ENCODE measurements at places on chromosomes 1 and 21. TPM values are rescaled to one million over a fixed set of nuclear protein-coding genes. Genes with fewer than 3 reads are reported as not detected.

Gene MTARC1
- 0.03 TPM for total RNA-seq

Gene PTGS2
- total RNA-seq, result not detected

Gene CD84
- 47.5 TPM for total RNA-seq

Gene ARHGEF16
- total RNA-seq, result 0.22 TPM

Gene TSPEAR
- total RNA-seq, result not detected

Gene IFI44
- total RNA-seq, result 54.2 TPM

Gene SYCP1
- total RNA-seq, result not detected

Gene ENO1
- total RNA-seq, result 308 TPM

Gene NUDT4B
- total RNA-seq, result 0.55 TPM

Gene FCER1G
- total RNA-seq, result 3.1 TPM

Gene PLEKHG5
- total RNA-seq, result 9.9 TPM

GRCh38 chr1:217191441-217191840, 439.4 kb downstream of the GPATCH2 start:
- H3K27me3 ChIP-seq, result no peaks in the 10 kb centered on the region
- no peak for DNase-seq
- H3K36me3 ChIP-seq, result no peaks in the 10 kb centered on the region
- H3K27ac ChIP-seq, result no peak overlapping the region
- H3K4me1 ChIP-seq, result no peaks in the 10 kb centered on the region

DNA sequence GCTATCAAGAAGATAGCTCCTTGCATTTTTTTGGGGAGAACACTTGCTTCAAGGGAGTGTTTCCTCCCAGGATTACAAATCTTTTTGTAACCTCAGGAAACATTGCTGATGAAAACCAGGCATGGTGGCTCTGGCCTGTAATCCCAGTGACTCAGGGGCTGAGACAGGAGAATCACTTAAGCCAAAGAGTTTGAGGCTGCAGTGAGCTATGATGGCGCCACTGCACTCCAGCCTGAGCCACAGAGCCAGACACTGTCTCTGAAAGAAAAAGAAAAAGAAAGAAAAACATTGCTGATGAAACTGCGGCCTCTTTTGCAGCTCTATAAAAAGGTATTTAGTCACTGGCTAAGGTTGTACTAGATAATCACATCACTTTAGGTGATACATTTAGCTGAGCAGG, 7.3 kb downstream of the RNU1-2 start:
- H3K27me3 ChIP-seq, result no peaks in the 10 kb centered on the region
- peaks cover 33% of the 10 kb centered on the region for H3K4me1 ChIP-seq
- peaks cover 2% of the 10 kb centered on the region for H3K36me3 ChIP-seq

GRCh38 chr1:209516771-209517680, 66.5 kb upstream of the CAMK1G start:
- no peak overlapping the region for H3K4me3 ChIP-seq
- no peaks in the 10 kb centered on the region for H3K4me1 ChIP-seq
- no peak overlapping the region for H3K27ac ChIP-seq
- no peaks in the 10 kb centered on the region for H3K36me3 ChIP-seq
- no peaks in the 10 kb centered on the region for H3K27me3 ChIP-seq

- no peak for DNase-seq
- H3K4me3 ChIP-seq, result no peak overlapping the region
- H3K4me1 ChIP-seq, result no peaks in the 10 kb centered on the region
- peaks cover 6% of the 10 kb centered on the region for H3K27me3 ChIP-seq
- no peaks in the 10 kb centered on the region for H3K36me3 ChIP-seq
Observed at GRCh38 chr1:182244451-182244850, 147.1 kb downstream of the GLUL start.

DNA sequence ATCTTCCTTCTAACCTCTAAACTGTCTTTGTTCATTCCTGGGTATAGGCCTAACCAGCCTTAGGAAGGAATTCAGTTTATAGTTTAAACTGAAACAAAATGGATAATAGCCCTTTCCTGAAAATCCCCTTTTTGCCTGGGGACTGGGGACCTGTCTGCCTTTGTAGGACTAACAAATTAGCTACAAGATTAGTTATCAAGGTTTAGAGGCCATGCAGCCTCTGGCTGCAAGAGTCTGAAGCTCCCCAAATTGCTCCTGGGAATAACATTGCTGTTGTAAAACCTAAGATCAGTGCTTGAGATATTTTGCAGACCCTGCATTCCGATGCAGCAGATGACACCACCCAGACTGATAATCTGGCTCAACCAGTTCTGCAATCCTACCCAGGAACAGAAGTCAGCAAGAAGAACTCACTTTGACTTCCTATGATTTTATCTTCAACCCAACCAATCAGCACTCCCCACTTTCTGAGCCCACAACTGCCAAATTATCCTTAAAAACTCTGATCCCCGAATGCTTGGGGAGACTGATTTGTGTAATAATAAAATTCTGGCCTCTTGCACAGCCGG, 96.6 kb upstream of the ETV3 start:
- DNase-seq, result no peak
- H3K27ac ChIP-seq, result no peak overlapping the region
- H3K27me3 ChIP-seq, result no peaks in the 10 kb centered on the region
- no peaks in the 10 kb centered on the region for H3K4me1 ChIP-seq
- no peak overlapping the region for H3K4me3 ChIP-seq

DNA sequence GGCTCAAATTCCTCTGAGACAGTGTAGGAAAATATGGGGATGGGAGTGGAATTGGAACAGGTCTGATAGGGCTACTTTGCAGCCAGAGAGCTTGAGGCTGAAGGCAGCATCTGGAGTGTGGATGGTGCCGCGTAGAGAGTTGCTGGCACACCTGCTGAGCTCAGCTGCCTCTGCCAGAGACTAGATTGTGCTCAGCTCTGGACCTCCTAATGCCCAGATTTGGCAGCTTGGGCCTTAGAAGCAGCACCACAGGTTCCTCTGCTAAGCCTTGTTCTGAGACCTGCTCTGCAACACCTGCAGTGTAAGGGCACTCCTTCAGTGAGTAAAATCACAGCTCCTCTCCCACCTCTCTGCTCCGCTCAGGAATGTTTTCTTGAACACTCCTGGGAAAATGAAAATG, 23.3 kb downstream of the ACOT11 start:
- H3K27ac ChIP-seq, result no peak overlapping the region
- H3K4me3 ChIP-seq, result no peak overlapping the region
- H3K4me1 ChIP-seq, result no peaks in the 10 kb centered on the region
- H3K27me3 ChIP-seq, result peaks cover 6% of the 10 kb centered on the region

GRCh38 chr1:63363014-63363413, 4.4 kb upstream of the ALG6 start:
- no peak overlapping the region for H3K27ac ChIP-seq
- H3K4me1 ChIP-seq, result peaks cover 11% of the 10 kb centered on the region
- H3K27me3 ChIP-seq, result no peaks in the 10 kb centered on the region
- H3K4me3 ChIP-seq, result no peak overlapping the region
- no peaks in the 10 kb centered on the region for H3K36me3 ChIP-seq

- H3K27ac ChIP-seq, result peak overlapping the region; percentile 1
- peaks cover 18% of the 10 kb centered on the region for H3K36me3 ChIP-seq
- no peak for DNase-seq
Observed at GRCh38 chr1:153888533-153888932, 34.2 kb downstream of the GATAD2B start.

DNA sequence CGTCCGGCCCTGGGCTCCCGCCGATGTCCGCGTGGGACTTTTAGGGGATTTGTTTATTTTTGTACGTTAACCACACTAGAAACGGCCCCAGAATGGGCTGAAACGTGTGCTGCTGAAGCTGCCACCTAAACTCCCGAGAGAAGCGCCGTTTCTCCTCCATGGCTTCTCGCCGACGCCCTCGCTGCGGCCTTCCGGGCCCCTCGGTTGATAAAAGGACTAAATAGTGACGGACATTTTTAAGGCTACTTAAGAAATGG, 678 bp upstream of the PTTG1IP start:
- H3K4me3 ChIP-seq, result peak overlapping the region; percentile 65
- peak overlapping the region; percentile 78 for H3K27ac ChIP-seq
- no peak for DNase-seq
- H3K36me3 ChIP-seq, result no peaks in the 10 kb centered on the region

DNA sequence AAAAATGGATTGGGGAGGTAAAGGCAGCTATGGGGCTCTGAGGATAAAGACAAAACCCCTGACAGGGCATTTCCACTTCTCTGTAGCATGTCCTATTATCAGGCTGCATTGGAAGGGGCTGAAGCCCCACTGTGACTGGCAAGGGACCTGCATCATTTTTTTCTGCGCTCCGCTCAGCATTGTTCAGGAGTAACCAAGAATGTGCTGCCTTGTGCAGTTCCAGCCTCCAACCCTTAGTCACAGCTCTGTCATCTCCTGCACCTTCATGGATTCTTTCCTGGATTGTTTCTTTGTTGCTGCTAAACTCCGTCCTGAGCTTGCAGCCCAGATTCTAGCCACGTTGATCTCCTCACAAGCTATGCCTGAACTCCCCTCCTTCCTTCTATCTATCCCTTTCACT, 37.4 kb downstream of the SERTAD4 start:
- H3K4me3 ChIP-seq, result no peak overlapping the region
- H3K27me3 ChIP-seq, result peaks cover 15% of the 10 kb centered on the region
- no peak for DNase-seq
- H3K36me3 ChIP-seq, result no peaks in the 10 kb centered on the region
- H3K4me1 ChIP-seq, result no peaks in the 10 kb centered on the region
- no peak overlapping the region for H3K27ac ChIP-seq

- DNase-seq, result no peak
- H3K27ac ChIP-seq, result no peak within 1 kb of the TSS
- H3K36me3 ChIP-seq, result no peaks in the 10 kb centered on the region
- H3K4me1 ChIP-seq, result no peaks in the 10 kb centered on the region
- no peaks in the 10 kb centered on the region for H3K27me3 ChIP-seq
- H3K4me3 ChIP-seq, result no peak within 1 kb of the TSS
Observed at GRCh38 chr1:119768778-119769177, at the start of gene HMGCS2. TSS of gene HMGCS2 (minus strand) at chr1:119768905. CDS start at chr1:119768844, 61 bp downstream.

DNA sequence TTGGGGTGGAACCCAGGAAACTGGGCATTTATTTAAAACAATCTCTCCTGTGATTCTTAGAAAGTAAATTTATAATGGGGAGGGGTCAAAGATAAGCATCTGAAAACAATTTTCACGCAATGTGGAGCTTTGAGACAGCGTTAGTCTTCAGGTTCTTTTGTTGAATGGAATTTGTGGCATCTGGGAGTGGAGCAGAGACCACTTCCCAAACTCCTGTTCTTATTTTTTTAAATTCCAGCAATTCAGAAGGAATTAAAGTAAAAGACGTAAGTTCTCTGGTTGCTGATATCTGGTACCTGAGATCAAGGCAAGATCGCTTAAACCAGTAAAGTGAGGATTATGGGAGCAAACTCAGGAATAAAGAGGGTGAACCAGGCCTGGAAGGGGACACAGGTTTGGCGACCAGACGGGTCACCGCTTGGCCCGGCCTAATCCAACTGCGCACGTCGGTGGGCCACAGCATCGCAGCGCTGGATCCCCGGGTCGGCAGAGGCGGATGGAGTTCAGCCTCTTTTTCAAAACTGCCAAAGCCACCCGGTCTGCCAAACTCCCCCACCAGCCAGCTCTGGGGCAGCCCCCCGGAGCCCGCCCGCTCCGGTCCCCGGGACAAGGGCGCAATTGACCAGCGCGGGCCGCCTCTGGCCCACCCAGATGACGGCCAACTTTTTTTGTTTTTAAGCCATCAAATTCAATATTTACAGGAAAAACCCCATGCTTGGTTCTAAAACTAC, 754 bp upstream of the PDPN start:
- no peaks in the 10 kb centered on the region for H3K4me1 ChIP-seq
- no peaks in the 10 kb centered on the region for H3K36me3 ChIP-seq

- H3K4me1 ChIP-seq, result no peaks in the 10 kb centered on the region
- no peak overlapping the region for H3K4me3 ChIP-seq
- H3K36me3 ChIP-seq, result no peaks in the 10 kb centered on the region
- H3K27me3 ChIP-seq, result peaks cover 4% of the 10 kb centered on the region
- no peak overlapping the region for H3K27ac ChIP-seq
Observed at GRCh38 chr1:224897529-224898327, 31.7 kb upstream of the DNAH14 start.

GRCh38 chr1:6423321-6423999, 1.1 kb upstream of the ESPN start:
- H3K27me3 ChIP-seq, result peaks cover 88% of the 10 kb centered on the region
- no peaks in the 10 kb centered on the region for H3K36me3 ChIP-seq
- DNase-seq, result peak; percentile 41
- no peak overlapping the region for H3K27ac ChIP-seq

- H3K27ac ChIP-seq, result no peak overlapping the region
- no peaks in the 10 kb centered on the region for H3K4me1 ChIP-seq
- no peaks in the 10 kb centered on the region for H3K27me3 ChIP-seq
- DNase-seq, result no peak
- no peak overlapping the region for H3K4me3 ChIP-seq
Observed at GRCh38 chr1:58585581-58586151, 8.6 kb upstream of the TACSTD2 start.

- peaks cover 16% of the 10 kb centered on the region for H3K4me1 ChIP-seq
- no peak overlapping the region for H3K4me3 ChIP-seq
- peaks cover 31% of the 10 kb centered on the region for H3K36me3 ChIP-seq
- peak overlapping the region; percentile 78 for H3K27ac ChIP-seq
- DNase-seq, result no peak
- no peaks in the 10 kb centered on the region for H3K27me3 ChIP-seq
Observed at GRCh38 chr1:155175281-155175926, 1.8 kb downstream of the TRIM46 start.

DNA sequence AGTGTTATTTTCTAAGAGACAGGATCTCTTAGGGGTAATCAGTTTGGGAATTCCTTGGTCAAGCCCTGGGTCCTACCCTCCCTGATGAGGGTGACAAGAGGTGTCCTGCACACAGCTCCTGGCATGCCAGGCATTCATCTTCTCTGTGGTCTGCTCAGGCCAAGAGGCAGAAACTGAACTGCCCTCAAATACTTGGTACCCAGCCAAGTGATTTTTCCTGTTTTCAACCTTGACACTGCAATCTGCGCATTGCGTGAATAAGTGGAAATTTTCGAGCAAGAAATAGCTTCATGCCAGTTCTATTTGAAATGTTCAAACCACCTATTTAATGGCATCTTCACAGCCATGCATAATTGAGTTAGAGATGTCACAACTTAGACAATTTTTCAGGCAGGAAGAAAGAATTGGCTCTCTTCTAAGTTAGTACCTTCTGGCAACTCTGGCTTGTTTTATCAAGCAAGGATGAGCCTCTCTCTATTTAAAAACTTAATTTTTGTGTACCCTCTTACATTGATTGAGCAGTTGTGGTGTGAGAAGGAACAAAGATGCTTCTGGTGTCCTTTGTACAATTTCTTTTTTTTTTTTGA, 27.0 kb downstream of the DNM3 start:
- H3K27ac ChIP-seq, result no peak overlapping the region
- H3K36me3 ChIP-seq, result no peaks in the 10 kb centered on the region
- DNase-seq, result no peak

- H3K4me3 ChIP-seq, result no peak overlapping the region
- H3K27ac ChIP-seq, result no peak overlapping the region
- no peaks in the 10 kb centered on the region for H3K36me3 ChIP-seq
- DNase-seq, result no peak
Observed at GRCh38 chr1:25477448-25478034, 46.8 kb downstream of the MACO1 start.

DNA sequence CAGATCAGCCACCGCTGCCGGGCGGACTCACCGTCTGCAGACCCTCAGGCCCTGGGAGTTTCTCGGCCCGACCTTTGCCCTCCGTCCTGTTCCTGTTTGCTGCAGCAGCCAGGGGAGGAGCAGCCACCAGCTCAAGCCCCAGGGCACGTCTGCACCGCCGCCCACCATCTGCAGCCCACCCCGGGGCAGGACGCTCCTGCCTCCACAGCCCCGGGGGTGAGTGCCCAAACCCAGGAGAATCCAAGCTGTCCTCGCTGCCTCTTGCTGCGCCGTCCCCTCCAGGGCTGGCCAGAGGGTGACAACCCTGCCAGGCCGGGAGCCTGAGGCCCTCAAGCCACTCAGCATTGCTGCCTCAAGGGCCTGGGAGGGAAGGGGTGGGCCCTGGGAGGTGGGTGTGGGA, 1.2 kb upstream of the SLC25A34 start:
- peaks cover 3% of the 10 kb centered on the region for H3K36me3 ChIP-seq
- no peaks in the 10 kb centered on the region for H3K4me1 ChIP-seq
- no peaks in the 10 kb centered on the region for H3K27me3 ChIP-seq
- no peak overlapping the region for H3K27ac ChIP-seq
